ENCODE measurements at places on chromosomes 3 and 15.

DNA sequence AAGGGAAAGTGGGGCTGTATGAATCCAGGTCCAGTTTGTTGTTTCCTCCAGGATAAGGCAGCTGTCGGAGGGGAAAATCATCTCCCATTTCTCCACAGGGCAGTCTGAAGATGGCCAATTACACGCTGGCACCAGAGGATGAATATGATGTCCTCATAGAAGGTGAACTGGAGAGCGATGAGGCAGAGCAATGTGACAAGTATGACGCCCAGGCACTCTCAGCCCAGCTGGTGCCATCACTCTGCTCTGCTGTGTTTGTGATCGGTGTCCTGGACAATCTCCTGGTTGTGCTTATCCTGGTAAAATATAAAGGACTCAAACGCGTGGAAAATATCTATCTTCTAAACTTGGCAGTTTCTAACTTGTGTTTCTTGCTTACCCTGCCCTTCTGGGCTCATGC, 911 bp downstream of the CCRL2 start:
- no peak for DNase-seq

DNA sequence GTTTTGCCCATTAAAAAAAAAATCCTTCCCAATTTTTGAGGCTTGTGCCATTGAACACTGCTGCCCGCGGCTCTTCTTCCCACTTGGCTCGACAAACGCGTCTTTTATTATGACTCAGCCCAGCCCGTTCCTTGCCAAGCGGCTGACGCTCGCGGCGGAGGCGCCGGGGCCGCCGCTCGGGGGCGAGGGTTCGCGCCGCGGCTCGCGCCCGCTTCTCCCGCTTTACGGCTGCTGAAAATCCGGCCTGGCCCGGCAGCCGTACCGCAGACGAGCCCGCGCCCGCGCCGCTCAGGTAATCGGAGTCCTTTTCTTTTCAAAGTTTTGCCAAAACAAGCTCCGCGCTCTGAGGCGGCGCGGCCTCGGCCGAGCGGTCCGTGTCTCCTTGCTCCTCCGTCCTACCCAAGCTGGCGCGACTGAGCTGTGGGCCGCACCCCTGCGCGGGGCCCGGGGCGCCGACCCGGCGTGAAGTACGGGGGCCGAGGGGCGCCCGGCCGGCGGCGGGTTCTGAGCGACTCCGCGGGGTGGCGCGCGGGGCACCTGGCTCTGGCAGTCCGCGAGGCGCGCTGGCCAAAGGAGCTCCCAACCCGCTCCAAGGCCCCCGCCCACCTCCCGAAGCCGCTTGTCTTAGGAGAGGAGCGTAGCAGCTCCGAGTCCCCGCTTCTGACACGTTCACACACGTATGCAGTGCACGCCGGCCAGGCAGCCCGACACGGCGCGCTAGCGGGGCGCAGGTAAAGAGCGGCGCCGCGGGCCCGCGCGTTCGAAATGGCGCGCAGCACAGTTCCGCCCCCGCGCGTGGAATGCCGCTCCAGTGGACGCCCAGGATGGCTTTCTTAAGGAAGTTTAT, 418.2 kb upstream of the NAALADL2 start:
- peak; percentile 19 for DNase-seq

- DNase-seq = no peak
Measured at GRCh38 chr15:41876689-41877088, 17.2 kb downstream of the SPTBN5 start.

DNA sequence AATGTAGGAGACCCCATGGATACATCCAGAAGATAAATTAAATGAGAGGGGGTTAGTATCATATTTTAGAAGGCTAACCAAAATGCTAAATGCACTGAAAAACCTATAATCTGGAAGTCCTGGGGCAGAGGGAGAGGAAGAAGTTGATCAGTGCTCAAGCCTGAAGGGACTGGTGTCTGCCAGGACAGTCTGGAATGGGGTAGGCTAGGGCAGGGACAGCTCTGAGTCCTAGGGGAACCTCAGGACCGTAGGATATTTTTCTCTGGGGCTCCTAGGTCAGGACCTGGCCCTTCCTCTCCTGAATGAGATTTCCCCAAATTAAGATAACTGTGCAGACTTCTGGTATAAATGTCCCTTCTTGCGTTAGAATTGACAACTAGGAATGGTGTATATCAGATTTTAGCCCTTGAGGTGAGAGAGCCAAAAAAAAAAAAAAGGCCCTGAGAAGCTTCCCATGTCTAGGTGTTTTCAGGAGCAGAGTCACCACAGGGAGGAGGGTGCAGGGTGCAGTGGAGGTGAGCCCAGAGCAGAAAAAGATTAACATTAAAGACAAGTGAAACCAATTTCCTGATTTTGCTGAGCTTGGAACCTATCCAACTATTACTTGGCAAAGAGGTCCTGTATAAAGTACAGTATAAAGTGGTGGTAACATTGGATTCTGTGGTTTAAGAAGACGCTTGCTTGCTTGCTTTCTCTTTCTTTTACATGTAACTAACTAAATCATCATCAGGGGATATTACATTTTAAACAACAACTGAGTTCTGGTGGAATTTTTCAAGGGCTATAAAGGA, 63.5 kb downstream of the HACD2 start:
- peak; percentile 9 for DNase-seq

- no peak for DNase-seq
Measured at GRCh38 chr15:100528833-100529428, at the start of gene CERS3. TSS of gene CERS3 (minus strand) at chr15:100528950. CDS start at chr15:100501849, 27,101 bp downstream.

- no peak for DNase-seq
Measured at GRCh38 chr3:17913359-17913758, 170.9 kb upstream of the TBC1D5 start.

DNA sequence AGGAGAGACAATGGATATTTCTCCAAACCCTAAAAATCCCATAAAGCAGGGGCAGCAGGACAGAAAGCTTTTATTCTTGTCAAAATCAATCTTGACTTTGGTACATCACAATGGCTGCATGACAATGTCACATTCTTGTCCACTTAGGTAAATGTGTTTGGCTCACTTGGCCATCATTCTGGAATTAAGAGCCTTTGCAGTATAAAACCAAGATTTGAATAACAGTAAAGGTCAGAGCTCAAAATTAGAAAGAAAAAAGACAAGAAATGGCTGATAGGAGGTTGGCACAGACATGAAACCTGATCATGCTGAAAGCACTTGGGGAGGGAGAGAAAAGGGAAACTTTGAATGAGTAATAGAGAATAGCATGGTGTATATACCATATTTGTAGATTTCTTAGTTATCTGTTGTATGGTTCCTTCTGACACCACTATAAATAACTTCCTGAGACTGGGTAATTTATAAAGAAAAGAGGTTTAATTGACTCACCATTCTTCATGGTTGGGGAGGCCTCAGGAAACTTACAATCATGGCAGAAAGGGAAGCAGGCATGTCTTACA, 158.5 kb upstream of the SGO1 start:
- DNase-seq = no peak

DNA sequence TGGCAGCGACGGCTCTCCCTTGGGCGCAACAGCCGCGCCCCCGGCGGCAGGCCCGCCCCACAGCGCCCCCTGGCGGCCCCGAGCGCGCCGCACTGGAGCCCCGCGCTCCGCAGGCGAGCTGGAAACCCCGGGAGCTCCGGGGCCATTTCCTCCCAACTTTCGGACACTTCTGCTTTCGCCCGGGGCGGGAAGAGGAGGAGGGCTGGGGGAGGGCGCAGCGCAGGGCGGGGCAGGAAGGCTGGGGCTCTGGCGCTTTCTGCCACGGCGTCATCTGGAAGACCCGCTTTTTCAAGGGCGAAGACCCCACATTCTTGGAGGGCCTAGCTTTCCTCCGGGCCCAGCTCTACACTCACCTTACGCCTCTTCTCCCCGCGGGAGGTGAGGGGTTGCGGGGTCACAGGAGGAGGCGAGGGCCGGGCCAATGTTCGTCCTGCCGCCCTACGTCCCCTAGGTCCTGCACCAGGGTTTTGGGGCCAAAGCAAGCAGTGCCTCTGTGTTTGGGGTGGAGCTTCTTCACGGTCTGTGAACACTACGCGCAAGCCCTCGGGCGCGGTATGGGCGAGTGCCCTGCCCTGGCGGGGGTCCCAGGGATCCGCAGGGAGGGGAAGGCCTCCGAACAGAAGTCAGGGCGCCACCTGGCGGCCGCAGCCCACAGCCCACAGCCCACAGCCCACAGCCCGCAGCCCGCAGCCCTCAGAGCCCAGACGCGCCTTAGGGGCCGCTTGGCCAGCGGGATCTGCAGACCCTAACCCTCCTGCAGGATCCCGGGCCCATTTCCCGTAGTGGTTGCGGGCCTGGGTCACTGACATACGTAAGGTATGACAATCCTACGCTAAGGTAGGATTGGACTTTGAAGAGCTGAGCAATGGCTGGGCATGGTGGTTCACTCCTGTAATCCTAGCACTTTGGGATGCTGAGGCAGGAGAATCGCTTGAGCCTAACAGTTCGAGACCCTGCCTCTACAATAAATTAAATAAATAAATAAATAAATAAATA, 31.1 kb downstream of the FOXL2 start:
- peak; percentile 79 for DNase-seq

GRCh38 chr3:185351396-185351795, 11.5 kb upstream of the MAP3K13 start:
- no peak for DNase-seq

DNA sequence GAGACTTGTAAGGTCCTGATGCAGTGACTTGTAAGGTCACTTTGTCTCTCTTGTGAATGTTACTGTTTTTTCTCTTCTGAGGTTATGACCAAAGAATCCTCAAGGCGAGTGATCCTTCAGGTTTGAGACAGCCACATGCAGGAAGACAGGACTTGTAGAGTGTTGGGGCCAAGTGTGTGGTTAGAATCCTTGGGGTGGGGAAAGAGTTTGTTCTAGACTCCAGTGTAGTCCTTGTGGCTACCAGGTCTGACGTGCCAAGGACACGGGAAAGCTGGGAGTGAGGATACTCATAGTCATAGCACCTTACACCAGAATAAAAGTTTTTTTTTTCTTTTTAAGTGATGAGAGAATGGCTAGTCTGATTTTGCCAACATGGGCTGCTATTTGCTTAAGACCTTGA, 7.3 kb upstream of the SACM1L start:
- DNase-seq = no peak

DNA sequence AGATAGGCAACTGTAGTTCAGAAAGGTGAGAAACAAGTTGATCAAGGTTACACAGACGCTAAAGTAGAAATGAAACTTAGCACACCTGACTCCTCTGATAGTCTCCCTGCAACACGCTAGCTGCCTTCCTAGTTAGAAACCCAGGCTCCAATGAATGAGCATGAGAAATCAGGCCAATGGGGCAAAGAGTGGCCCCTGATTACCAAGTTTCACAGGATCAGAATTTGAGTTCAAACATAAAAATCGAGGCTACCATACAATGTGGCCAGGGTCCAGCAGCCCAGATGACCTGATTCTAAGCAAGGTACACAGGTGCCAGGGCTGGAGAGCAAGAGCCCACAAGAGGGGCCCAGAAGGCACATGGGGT, 7.7 kb downstream of the PLD1 start:
- DNase-seq = no peak

DNA sequence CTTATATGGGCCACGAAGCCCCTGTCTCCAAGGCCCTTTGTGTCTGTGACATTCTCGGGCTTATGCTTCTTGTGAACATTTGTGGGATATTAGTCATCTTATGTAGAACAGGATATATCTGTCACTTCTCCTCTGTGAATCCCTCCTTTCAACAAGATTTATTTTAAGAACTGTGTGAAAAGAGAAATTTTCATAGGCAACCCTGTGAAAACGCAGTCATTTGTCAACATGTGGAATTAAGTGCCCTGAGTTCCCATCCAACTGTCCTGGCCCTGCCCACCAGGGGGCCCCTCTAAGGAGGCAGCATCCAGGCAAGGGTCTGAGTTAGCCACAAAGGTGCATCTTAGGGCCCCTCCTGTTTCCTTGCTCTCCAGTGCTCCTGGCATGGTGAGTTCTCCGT, 76.8 kb upstream of the CHRNA7 start:
- DNase-seq = no peak

- DNase-seq = no peak
Measured at GRCh38 chr3:81152156-81152555, 609.3 kb downstream of the GBE1 start.

GRCh38 chr15:101424984-101425383, 64.5 kb downstream of the PCSK6 start:
- DNase-seq = no peak

- no peak for DNase-seq
Measured at GRCh38 chr3:14401692-14402303, 608 bp upstream of the SLC6A6 start.

DNA sequence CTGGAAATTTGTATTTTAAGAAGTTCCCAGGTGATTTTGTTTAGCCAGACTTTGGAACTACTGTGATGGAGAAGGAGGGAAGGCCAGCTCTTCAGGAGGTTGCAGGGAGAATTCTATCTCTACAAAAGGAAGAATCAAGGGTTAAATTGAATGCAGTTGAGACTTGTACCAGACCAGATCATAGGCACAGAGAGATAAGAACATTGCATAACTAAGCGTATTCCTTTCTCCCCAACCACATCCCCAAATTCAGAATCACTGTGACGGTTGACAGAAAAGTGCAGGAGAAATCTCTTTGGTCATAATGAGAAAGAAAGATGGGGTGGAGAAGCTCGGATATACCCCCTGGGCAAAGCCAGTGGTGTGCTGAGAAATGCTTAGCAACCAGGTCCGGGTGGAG, 7.2 kb downstream of the PLD1 start:
- DNase-seq = no peak

GRCh38 chr3:142240708-142241107, 15.3 kb upstream of the GK5 start:
- no peak for DNase-seq

GRCh38 chr3:113436809-113437208, 4.5 kb downstream of the CFAP44 start:
- no peak for DNase-seq

DNA sequence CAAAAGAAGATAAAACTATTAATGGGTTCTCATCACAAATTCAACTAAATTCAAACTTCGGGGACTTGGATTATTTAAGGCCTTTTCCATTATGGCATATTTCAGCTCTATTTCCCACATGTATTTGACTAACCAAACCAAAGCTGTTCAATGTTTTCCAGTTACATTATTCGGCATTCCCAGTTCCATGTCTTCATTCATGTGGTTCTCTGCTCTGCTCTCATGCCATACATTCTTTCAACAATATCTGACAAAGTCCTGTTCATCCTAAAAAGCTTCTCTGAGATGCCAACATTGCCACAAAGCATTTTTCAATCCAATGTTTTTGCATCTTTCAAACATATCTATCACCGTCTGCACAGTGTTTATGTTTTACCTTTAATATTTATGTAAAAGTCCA, 141.4 kb downstream of the GREM1 start:
- no peak for DNase-seq

- DNase-seq = no peak
Measured at GRCh38 chr3:195083659-195084058, 187.3 kb downstream of the XXYLT1 start.

DNA sequence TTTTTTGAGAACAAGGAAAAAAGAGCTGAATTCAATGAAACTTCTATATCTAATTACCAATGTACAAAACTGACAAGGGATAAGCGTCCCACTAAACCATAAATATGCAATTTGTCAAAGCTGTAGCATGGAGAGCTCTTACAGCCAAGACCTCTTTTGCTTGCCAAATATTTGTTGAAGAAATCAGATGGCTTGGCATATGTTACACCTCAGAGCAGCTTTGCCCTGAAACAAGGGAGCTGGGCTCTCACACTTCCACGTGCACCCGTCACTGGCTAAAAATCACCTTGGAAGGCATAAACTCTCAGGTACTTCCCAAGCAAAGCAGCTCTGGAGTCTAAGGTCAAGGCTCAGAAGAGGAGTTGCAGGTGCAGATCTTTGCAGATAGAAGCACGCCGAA, 324.7 kb upstream of the SLCO3A1 start:
- no peak for DNase-seq

All from CD4-positive, alpha-beta T cell treated with Interleukin-10 for 1 hour (primary cell).